ENCODE measurements at places on chromosomes 2 and 18.

- no peak for DNase-seq
Observed at GRCh38 chr2:192277494-192278109, 82.9 kb upstream of the TMEFF2 start.

DNA sequence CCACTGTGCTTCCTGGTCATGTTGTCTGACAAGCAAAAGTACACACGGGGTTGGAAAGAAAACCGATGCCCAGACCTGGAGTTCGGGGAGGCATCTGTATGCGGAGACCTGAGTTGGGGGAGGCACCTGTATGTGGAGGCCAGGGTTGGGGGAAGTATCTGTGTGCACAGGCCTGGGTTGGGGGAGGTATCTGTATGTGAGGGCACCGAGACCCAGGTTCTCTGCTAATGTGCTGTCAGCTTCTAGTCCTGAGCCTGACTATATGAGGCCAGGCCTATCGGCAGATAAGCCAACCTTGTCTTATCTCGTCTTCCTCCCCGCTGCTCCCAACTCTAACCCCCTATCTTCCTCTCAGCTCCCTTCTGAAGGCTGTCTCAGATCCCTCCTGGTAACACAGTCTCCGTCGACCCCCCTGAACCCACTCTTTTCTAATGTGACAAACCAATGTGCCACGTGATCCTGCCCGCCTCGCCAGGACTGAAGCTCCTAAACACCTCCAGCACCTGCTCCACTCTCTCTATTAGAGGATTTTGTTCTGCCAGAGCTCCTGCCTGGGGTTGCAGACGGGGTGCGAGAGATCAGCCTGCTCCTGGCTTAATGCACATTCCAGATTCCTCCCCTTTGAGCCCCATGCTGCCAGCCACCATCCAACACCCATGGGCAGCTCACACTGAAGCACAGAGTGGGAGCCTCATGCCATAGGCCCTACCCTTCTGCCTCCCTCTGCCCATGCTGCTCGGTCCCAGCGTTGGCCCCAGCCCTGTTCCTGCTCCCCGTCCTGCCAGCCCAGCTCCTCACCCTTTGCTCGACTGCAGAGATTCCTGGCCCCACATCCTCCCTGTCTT, 188.4 kb downstream of the SH3BP4 start:
- DNase-seq = no peak

DNA sequence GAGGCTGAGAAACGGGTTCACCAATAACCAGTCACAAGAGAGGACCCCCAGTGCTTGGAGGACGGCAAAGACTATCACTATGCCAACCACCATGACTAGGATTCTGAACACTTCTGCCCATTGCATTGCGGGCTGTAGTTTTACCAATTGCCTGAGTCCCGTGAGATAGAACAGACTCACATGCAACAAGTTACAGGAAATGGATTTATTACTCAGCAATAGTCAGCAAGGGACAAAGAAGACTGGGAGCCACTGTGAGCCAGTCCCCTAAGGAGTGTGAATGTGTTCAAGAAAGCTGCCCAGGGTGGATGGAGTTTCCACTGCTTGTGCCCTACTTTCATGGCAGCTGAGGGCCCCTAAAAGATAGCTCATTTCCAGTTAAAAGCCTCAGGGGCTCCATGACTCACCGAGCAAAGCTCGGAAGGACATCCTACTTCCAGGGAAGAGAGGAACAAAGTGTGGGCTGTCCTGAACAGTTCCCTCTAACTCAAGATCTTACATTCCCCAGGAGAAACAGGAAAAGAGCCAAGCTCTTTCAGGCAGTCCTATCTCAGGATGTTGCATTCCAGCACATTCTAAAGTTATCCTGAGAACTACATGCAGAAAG, 54.4 kb downstream of the SLC4A3 start:
- no peak for DNase-seq

DNA sequence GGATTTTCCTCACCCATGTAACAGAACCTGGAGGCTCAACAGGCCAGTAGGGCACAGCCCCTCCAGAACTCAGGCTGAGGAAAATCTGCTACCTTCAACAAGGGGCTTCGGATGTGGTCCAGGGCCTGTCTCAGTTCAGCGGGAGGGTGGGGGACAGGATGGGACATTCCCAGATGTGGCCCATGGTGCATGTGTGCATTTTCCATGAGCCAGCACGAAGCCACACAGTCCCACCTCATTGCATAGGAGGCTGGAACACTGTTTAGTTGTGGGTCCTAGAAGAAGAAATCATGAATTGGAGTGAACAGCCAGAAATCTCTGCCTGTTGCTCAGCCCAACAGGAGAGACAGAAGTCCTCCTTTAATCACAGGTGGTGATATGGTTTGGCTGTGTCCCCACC, 469.6 kb upstream of the MYT1L start:
- no peak for DNase-seq

- DNase-seq = no peak
Observed at GRCh38 chr2:120898961-120899750, 163.5 kb downstream of the GLI2 start.

DNA sequence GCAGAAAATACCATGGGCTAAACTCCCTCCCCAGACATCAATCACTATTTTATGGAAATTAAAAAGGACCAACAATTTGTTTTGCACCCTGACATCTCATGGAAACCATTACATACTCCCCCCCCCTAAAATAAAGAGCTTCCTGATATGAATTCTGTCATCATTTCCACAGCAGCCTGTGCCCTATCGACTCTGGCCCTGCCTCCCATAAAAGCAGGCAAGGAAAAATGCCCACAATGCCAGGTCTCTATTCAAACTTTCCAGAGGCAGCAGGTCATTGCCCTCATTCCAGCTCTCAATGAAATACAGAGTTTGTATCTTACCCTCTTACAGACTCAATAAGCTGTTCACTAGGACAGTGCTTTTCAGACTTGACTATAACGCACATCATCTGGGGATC, 254.4 kb upstream of the TANK start:
- no peak for DNase-seq

DNA sequence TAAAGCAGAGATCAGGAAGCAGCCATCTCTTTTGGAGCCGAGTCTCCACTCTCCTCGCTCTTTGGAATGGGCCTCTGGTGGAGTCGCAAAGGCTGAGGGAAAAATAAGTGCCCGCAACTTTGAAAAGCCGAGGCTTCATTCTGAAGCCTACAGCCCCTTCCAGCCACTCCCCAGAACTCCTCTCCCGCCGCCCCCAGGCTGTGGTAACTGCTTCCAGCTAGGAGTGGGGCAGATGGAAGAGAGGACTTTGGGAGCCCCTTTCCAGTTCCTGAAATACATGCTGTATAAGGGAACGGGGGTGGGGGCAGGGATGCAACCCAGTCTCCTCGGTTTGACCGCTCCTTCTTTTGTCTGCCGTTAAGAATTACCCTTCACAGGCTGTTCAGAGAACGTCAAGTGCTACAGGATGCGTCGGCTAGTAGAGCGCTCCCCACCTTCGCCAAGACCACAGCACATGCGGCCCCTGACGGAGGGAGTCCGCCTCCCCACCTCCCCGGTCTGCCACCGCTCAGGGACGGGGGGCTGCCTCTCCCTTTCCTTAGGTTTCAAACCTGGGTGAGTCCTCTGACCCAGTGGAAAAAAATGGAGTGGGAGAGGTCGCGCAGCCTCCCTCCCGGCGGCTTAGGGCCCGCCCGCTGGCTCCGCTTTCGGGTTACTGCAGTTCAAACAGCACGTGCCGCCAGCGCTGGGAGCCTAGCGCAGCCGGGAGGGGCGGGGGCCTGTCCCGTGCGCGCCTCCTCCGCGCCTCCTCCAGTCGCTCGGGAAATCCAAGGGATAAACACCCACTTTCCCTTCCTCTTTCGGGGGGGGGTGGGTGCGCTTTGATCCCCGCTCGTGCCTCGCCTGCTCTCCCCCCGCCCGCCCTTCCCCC, 4.9 kb downstream of the CYP26B1 start:
- no peak for DNase-seq

- no peak for DNase-seq
Observed at GRCh38 chr2:16189029-16189835, 248.9 kb downstream of the MYCN start.
